ENCODE measurements at places on chromosomes 5 and 9. TPM values are rescaled to one million over a fixed set of nuclear protein-coding genes. Genes with fewer than 3 reads are reported as not detected.

- no peak for DNase-seq
Observed at GRCh38 chr5:67476531-67476930, 279.9 kb upstream of the CD180 start.

GRCh38 chr5:160991205-160991604 is 139.2 kb upstream of the ATP10B start:
- no peak for DNase-seq

Gene HINT1
- polyA plus RNA-seq = 438 TPM

Gene CCDC180
- polyA plus RNA-seq = 9.9 TPM

Gene DMAC1
- polyA plus RNA-seq = 81.3 TPM

- DNase-seq = no peak
Observed at GRCh38 chr9:134642385-134643181, 980 bp downstream of the COL5A1 start.

- DNase-seq = no peak
Observed at GRCh38 chr5:95563367-95563766, 8.5 kb downstream of the ARSK start.

- no peak for DNase-seq
Observed at GRCh38 chr5:135371622-135372232, 27.3 kb downstream of the MACROH2A1 start.

Gene CD72
- 2.7 TPM for polyA plus RNA-seq

Gene CDH9
- polyA plus RNA-seq = 9.0 TPM

Gene NMUR2
- 0.19 TPM for polyA plus RNA-seq

DNA sequence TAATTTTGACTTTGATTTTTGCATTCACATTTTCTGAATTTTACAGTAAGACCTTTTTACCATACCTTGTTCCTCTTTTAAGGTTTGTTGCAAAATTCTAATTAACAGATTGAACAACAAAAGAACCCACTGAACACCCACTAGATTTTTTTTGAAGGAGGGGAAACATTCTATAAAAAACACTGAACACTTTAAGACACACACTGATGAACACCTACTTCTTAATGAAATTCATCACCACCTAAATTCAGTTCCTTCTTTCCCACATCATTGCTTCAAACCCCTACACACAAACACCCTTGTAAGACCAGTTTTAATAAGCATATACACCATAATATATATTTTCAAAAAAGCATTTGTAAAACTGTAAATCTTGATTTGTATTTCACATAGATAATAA is 559.0 kb upstream of the MEF2C start:
- DNase-seq = no peak

GRCh38 chr9:99811598-99812383 is 9.9 kb upstream of the NR4A3 start:
- DNase-seq = no peak

Gene RALGPS1
- polyA plus RNA-seq = 23.3 TPM

Gene ELOVL7
- 17.6 TPM for polyA plus RNA-seq

DNA sequence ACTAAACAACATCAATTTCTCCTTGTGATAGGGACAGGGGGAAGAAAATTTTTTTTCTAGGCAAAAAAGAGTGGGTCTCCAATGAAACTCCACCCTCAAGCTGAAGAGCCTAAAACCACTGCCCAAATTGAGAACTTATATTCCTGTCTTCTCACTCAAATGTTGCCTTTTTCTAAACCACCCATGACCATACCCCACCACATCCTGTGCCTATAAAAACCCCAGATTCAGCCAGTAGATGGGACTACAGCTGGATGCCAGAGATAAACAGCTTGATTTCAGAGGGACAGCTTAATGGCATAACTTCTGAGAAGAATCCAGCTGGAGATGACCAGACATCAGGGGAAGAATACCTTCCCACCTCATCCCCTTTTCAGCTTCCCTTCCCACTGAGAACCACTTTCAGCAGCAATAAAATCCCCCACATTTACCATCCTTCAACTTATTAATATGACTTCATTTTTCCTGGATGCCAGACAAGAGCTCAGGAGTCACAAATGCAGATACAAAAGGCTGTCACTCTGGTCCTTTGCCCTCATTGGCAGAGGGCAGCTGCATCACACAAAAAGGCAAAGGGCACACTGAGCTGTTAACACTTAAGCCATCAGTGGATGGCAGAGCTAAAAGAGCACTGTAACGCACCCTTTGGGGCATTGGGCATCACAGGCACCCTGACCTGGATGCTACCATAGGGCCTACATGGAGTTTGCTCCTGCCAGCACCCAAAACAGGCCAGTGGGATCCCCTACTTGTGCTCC is 972.5 kb upstream of the CTNND2 start:
- DNase-seq = no peak

GRCh38 chr5:72402381-72402890 is 82.3 kb downstream of the PTCD2 start:
- no peak for DNase-seq

Gene SAPCD2
- polyA plus RNA-seq = 6.6 TPM

Gene ENTPD2
- 5.3 TPM for polyA plus RNA-seq

DNA sequence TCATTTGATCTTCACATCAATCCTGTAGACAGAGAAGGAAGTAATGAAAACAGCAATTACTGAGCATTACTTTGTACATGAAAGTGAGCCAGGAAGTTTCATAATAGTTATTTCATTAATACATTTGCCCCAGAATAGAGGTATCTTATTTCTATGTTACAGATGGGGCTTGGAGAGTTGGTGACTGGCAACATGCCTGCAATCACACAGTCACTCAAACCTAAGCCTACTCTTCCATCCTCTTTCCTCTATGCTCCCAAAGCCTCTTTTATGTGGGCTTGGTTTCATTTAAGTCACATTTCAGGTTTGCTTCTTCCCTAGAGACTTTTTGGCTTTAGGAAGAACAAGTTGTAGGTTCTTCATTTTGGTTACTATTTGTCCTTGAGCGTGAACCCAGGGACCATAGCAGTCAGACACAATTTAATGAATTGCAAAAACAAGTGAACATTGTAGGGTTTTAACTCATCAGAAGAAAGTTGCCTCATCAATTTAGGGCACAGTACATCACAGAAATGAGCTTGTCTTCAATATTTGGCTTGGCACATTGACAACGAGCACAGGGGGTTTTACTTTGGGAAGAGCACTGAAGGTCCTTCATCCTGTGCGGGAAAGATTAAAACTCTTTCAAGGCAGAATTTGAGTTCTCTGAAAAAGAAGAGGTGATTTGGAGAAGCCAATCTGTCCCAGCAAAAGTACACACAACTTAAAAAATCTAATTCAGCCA is 381.1 kb downstream of the TMEM38B start:
- no peak for DNase-seq

Gene DIRAS2
- polyA plus RNA-seq = 4.8 TPM

DNA sequence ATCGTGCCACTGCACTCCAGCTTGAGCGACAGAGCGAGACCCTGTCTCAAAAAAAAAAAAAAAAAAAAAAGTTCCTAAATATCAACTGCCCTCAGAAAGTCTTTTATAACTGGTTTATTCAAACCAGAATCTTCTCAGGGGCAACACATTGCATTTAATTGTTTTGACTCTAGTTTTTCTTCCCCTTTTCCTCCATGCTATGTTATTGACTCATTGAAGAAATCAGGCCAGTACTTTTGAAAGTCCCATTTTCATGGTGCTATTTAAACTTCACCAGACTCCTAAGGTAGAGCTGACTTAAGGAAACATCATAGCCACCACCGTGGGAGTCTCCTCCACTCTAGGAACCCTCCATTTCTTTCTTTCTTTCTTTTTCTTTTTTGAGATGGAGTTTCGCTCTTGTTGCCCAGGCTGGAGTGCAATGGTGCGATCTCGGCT is 83.1 kb upstream of the IL6ST start:
- no peak for DNase-seq

- no peak for DNase-seq
Observed at GRCh38 chr5:142725231-142726187, 39.6 kb upstream of the FGF1 start.

GRCh38 chr9:109926421-109926869 is 146.4 kb downstream of the PALM2AKAP2 start:
- no peak for DNase-seq

DNA sequence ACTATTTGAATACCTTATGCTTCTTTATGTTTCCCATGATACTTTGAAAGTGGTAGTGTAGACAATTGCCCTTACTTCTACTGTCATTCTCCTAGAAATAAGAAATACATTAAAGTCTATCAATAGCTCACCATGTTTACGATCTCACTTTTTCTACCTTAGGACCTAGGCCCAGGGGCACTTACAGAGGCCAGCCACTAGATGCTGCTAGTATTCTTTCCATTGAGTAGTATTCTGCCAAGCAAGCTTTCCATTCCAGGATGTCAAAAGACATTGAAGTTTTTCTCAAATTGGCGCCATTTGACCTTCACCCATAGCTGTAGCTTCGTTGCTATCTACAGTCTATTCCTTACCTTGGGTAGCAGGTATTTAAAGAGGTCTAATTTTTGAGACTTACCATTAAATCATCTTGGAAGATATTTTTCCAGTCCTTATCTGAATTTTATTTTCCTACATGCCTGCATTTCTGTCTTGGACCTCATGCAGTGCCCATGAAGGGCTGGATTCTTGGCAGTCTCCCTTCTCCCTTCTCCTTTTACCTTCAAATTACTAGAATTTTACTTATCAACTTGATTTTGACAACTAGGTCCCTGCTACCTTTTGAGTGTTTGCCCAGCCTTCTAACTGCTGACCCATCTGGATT is 246.0 kb upstream of the NUDT12 start:
- peak; percentile 18 for DNase-seq

DNA sequence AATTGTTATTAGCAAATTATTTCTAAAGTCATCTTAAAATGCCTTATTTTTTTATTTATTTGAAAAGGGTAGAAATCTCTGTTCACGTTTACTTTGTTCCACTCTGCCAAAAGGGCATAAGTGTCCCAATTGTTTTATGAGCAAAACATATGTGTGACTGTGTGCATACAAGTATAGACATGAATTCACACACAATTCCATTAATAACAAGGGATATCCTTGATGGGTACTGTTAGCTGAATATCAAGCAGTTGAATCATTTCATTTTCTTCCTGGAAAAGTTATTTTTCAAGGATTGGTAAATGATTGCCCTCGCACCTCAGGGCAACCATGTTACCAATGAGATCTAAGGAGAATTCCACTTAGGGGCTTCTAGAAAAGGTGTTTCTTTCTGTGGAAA is 92.1 kb upstream of the TAF11L2 start:
- no peak for DNase-seq

GRCh38 chr5:178564397-178564796 is 25.8 kb downstream of the COL23A1 start:
- DNase-seq = no peak

DNA sequence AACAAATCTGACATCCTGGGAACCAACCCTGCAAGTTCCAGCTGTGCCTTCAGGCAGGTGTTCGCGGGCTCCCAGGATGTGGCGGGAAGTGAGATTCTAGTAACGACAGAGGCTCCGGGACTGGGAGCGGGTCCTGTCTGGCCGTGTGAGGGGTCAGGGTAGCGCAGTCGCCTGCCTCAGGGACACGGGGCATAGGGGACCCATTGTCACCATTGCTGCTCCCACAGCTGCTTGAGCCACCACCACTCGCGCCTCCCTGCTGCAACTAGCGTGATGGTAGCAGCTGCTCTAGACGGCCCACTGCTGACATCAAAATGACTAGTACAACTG is 468.5 kb downstream of the CDH9 start:
- DNase-seq = no peak

DNA sequence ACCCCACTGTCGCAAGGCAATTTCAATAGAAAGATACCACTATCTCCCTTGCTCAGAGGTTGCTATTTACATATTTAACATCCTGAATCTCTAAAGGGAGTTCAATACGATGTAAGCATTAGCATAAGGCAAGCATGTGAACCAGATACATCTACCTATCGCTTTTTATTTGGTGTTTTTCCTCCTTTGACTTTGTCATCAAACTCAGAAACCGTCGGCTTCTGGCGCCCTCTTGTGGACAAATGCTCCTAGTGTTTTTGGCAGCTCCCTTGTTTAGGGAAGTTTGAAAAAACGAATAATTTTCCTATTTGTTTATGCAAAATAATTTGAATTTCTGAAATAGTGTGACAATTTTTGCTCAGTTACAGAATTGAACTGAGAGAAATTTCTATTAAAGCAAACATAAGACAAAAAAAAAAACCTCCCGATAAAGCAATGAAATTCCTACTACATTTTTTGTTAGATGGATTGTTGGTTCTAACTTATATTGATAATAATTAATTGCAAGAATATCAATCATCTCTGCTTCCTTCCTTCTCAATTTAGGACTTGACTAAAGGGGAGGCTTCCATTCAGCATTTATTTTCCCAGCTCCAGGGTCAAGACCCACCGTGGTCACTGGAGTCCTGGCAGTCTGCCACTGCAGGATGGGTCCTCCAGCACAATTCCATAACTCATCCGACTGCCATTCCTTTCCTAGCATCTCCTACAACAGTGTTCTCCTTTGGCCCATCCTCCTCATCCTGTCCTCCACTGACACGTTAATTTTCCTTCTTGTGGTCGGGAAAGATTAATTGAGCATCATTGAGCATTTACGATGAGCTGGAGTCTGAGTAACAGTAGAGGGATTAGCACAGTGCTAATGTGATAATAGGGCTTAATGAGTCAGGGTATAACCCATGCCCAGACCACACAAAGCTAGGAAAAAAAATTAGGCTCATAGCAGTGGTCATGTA is 131.8 kb upstream of the CHD1 start:
- peak; percentile 43 for DNase-seq

Gene CDX1
- 1.0 TPM for polyA plus RNA-seq

DNA sequence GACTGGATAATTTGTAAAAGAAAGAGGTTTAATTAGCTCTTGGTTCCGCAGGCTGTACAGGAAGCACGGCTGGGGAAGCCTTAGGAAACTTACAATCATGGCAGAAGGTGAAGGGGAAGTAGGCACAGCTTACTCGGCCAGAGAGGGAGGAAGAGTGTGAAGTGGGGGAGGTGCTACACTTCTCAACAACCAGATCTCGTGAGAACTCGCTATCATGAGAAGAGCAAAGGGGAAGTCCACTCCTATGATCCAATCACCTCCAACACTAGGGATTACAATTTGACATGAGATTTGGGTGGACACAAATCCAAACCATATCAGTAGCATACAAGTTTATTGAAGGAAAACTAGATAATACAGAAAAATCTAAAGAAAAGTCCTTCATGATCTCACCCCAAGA is 39.9 kb downstream of the NEURL1B start:
- no peak for DNase-seq

DNA sequence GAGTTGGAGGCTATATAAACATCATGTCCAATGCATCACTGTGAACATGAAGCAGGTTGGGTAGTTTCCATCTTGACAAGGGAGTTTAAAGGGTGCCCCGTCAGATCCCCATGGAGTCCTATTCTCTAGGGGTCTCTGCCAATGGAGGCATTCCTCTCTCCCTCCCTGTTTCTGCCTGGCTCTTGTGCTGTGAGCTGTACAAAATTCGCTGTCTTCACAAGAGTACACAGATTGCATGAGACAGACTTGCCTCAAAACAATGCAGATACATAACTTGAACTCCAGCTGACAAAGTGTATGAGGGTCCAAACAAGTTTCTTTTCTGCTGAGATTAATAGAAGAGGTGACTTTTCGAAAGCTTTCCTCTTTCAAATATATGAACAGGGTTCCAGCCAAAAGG is 165.2 kb downstream of the SPOCK1 start:
- DNase-seq = no peak

GRCh38 chr9:119282476-119283077 is 86.7 kb downstream of the BRINP1 start:
- DNase-seq = no peak

Gene SLC24A2
- 0.10 TPM for polyA plus RNA-seq
